CD4-positive, alpha-beta T cell treated with Interleukin-4 for 4 hours (primary cell): ENCODE measurements at places on chromosomes 3 and 15.
A peak's percentile ranks its signal among the peaks of the same experiment; 100 is the strongest.

GRCh38 chr15:61195116-61196002 lies 33.7 kb downstream of the RORA start:
- peak; percentile 36 for DNase-seq

GRCh38 chr3:62110443-62111225 lies 262.7 kb downstream of the FEZF2 start:
- DNase-seq, result no peak

- DNase-seq, result no peak
Measured at GRCh38 chr15:42628761-42629160, 53.4 kb downstream of the STARD9 start.

- no peak for DNase-seq
Measured at GRCh38 chr3:13173186-13173585, 100.0 kb upstream of the IQSEC1 start.

GRCh38 chr3:18558507-18558906 lies 133.4 kb upstream of the SATB1 start:
- DNase-seq, result no peak

GRCh38 chr3:102449341-102449740 lies 14.5 kb downstream of the ZPLD1 start:
- DNase-seq, result no peak

DNA sequence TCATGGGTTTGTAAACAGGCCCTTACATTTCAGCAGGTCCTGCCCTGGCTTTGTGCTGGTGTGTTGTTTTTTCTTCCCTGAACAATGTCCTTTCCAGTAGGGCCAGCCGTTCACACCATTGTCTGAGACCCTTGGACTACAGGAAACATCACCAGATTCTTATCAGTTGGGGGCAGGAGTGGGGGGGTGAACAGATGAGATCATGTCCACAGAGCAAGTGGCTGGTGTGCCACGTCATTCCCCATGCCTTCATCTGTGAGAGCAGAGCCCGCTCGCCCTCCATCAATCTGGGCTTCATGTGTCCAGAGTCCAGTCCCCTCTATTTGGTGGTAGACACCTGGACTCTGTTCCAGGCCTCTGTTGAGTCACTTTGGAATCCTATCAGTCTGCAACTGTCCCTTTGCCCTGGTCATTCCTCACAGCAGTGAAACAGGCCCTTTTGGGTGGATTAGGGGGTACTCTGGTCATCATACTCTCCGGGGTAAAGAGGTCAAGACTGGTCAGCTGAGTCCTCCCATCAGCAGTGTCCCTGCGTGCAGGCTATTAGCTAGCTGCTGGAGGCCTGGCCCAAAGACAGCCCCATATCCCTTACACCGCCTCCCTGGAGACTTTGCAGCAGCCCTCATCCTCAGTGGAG lies 15.0 kb downstream of the SEMA3G start:
- DNase-seq, result no peak

- DNase-seq, result no peak
Measured at GRCh38 chr15:60713119-60714084, 234.5 kb upstream of the ICE2 start.

DNA sequence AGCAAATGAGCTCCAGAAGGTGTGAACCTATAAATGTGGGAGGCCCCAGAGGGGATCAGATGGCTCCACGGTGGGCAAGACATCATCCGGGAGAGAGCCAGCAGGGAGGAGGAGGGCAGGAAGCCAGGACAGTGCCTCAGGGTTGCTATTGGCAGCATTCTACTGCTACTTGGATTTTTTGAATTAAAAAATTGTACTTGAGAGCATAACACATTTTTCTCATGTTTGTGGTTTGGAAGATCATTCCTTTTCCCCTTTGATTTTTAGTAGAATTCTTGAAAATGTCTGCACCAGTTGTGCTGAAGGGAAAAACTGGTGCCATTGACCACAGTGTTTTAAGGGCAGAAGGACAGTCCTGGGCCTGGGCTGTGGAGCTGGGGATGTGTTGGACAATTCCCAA lies 59.2 kb downstream of the LYZL4 start:
- no peak for DNase-seq

DNA sequence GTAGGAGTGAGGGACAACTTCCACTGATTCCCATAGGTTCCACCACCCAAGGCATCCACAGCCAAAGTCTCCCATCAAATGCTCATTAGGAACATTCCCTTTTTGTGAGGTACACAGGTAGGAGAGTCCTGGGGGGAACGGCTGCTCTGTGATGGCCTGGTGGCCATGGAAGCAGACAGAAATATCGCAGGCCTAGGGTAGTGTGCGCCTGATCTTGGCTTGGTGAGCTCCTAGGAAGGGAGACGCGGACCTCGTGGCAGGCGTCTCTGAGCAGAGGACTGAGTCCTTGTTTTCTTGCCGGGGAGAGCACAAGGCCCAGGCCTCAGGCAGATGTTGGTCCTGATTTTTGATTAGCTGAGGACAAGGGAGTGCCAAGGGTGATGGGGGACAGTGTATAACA lies 99.5 kb downstream of the SNRPN start:
- no peak for DNase-seq

GRCh38 chr3:48274452-48274851 lies 33.5 kb downstream of the ZNF589 start:
- no peak for DNase-seq

GRCh38 chr3:157384031-157384430 lies 52.6 kb upstream of the PTX3 start:
- DNase-seq, result no peak

DNA sequence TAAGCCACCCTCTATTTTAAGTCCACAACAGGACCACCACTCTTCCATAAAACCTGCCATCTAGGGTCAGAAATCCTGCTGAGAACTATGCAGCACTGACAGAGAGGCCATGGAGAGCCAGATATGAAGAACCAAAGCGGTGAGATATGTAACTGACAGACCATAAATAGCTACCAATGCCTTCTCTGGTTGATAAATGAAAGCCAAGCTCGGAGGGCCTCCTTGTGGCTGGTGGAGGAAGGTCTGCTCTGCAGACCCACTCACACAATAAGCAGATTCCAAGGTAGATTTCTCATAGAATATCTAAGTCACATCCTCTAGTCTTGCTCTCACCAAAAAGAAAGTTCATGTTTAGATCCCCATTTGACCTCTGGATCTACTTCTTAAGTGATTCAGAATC lies 38.9 kb downstream of the RYK start:
- DNase-seq, result no peak

DNA sequence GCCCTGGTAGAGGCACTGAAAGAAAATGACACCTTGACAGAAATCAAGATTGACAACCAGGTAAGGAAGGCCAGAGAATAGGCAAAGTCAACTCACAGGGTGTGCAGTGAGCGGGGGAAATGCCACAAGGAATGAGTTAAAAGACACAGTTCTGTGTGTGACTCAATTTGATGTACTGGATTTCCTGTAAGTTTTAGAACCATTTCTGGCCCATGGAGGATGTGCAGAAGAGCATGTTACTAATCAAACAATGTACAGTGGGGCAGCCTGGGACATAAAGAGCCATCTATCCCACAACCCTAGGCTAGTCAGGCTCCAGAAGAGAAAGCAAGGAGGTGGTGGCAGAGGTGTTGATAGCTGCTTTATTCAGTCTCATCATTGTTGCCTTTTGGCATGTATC lies 31.2 kb upstream of the TMOD3 start:
- DNase-seq, result no peak

DNA sequence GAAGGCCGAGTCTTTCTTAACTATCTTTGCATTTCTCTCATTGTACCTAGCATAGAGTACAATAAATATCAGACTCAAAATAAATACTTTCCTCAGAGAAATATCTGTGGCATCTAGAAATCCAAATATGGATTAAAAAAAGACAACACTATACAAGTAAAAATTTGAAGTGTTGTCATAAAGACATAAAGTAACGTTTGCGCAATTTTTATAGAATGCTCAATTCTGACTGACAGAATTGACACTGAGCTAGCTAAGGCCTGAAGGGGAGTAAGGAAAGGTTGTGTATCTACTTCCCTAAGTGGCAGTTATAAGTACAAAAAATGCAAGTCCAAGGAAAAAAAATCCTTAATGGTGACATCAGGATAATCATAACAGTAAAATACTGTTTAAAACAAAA lies 1.1 kb downstream of the SEC11A start:
- DNase-seq, result no peak

DNA sequence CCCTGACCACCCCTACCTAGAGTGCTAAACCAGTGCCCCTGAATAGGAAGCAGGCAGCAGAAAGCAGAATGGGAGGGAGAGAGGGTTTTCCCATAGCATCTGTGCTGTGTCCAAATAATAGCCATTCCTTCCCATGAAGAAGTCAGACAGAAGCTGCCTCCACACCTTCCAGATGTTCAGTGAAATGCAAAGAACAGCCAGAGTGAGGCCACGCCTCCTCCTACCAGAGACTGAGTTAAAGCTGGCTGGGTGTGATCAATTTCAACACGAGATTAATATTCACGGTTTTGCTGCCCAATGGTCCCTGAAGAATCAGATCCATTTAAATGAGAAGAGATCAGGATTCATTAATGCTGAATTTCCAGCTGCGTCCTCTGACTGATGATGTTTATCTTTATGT lies 111.8 kb downstream of the SRGAP3 start:
- DNase-seq, result no peak

GRCh38 chr3:31532587-31533168 lies at the start of gene STT3B:
TSS of gene STT3B (plus strand) at chr3:31532925. CDS start at chr3:31532999, 74 bp downstream.
- DNase-seq, result peak; percentile 85

- DNase-seq, result no peak
Measured at GRCh38 chr3:18968120-18968519, 180.2 kb upstream of the KCNH8 start.

DNA sequence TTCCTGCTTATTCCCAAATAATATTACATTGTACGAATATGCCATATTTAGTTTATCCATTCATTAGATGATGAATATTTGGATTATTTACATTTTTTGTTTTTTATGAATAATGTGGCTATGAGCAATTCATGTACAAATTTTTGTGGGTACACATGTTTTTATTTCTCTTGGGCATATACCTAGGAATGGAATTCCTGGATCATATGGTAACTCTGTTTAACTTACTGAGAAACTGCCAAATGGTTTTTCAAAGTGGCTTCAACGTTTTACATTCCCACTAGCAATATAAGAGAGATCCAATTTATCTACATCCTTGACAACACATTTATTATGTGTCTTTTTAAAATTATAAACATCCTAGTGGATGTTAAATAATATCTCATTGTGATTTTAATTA lies 362.0 kb upstream of the TMCO5A start:
- DNase-seq, result no peak

- no peak for DNase-seq
Measured at GRCh38 chr3:148848410-148848809, 16.7 kb upstream of the CPA3 start.

- no peak for DNase-seq
Measured at GRCh38 chr15:46703020-46703861, 1014.1 kb upstream of the SEMA6D start.

DNA sequence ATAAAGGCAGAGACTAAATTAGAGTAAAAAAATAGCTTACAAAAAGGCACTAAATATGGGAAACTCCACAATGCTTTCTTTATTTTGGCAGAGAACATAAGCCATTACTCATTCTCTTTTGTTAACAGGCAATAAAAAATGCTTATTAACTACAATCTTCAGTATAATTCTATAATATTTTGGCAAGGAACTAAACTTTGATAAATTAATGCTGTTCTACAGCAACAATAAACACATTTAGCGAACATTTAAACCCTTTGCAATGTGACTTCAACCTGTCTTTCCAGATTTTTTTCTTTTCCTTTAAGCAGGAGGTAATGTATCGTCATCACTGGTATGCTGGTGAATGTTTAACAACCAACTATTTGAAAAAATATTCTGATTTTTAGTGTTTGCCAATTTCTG lies 42.2 kb upstream of the POU1F1 start:
- no peak for DNase-seq

DNA sequence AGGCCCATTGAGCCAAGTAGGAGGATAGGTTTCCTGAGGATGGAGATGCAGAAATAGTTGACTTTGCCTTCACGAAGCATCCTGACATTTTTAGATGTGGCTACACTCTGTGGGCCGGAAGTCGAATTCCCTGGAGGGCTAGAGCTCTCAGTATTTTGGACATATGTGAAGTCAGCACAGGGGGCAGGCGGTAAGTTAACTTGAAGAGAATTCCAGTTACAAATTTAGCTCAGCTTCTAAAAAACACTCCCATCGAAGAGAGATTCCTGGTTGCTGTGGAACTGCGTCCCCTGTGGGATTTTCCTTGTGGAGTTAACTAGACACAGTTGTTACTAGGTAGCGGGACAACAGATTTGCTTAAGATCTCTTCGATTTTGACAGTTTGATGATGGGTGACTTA lies 161.9 kb upstream of the RGMA start:
- DNase-seq, result no peak

GRCh38 chr15:74337146-74337545 lies 30.3 kb downstream of the CYP11A1 start:
- DNase-seq, result no peak

DNA sequence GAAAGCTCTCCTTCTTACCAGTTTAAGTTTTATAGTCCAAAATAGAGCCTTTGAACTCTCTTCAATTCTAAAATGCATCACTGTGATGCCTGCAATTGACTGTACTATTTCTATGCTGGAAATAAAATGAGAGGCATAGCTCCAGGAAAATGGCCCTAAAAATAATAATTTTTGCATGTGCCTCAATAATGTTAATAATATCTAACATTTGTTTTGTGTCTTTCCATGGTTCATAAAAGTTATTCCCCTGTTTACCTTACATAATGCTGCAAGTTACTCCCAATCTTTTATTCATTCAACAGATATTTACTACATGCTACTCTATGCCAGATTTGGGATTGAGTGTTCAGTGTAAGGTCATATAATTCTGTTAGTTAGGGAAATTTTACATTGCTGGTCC lies 574.0 kb downstream of the RBMS3 start:
- DNase-seq, result no peak

DNA sequence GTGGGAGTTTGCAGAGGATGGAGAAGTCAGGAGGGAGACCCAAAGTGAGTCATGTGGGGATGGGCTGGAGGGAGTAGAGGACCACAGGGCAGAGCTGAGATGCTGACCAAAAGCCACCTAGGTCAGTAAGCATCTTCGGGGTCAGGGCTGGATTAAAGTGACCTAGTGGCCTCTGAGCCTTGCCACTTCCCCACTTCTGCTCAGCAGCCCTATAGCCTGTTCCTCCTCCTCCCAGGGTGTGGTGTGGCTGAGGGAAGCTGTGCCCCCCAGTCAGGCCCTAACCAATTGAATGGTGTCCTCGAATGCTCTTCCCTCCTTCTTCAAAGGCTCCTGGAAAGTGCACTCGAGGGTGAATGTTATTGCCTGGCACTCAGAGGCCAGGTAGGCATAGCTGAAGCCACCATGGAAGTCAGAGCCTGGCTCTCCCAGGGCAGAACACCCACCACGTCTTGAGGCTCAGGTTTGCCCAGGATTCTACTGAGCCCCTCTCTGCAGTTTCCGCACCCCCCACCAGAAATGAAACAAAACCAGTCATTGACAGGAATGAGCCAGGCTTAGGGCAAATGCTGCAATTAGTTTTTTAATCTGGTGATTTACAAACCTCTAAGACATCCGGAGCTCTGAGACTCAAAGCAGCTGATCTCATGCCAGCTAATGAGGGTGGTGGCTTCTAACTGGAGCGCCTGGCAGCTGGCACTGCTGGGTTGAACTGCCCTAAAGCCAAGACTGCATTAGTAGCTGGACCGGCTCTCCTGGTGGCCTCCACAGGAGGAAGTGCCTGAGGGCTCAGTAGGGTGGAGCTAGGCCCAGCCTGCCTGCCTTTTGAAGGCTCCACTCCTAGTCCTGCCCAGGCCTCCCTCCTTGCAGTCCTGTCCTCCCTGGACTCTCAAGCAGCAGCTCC lies 26.0 kb upstream of the VIPR1 start:
- DNase-seq, result no peak

GRCh38 chr15:65130941-65131340 lies 2.7 kb downstream of the PDCD7 start:
- no peak for DNase-seq
